Fibroblast of villous mesenchyme (primary cell): ENCODE measurements at places on chromosomes 16 and 17. TPM values are rescaled to one million over a fixed set of nuclear protein-coding genes. Genes with fewer than 3 reads are reported as not detected.

TBX21 gene
- total RNA-seq = not detected in 2 replicates

CRAMP1 gene
- total RNA-seq = 10.3 and 10.4 TPM in 2 replicates

TSNAXIP1 gene
- total RNA-seq = 0.32 and 1.3 TPM in 2 replicates

RAB26 gene
- total RNA-seq = 0.97 and 1.3 TPM in 2 replicates

MFAP4 gene
- 17.7 and 28.7 TPM in 2 replicates for total RNA-seq

GLP2R gene
- total RNA-seq = 0.32 and 0.43 TPM in 2 replicates

KRTAP1-5 gene
- 11.0 and 16.4 TPM in 2 replicates for total RNA-seq

RAP1GAP2 gene
- total RNA-seq = 3.9 and 5.2 TPM in 2 replicates

CSH2 gene
- total RNA-seq = not detected in 2 replicates

HOXB2 gene
- total RNA-seq = 4.3 and 4.5 TPM in 2 replicates
